ENCODE measurements at places on chromosomes 2 and 18.

DNA sequence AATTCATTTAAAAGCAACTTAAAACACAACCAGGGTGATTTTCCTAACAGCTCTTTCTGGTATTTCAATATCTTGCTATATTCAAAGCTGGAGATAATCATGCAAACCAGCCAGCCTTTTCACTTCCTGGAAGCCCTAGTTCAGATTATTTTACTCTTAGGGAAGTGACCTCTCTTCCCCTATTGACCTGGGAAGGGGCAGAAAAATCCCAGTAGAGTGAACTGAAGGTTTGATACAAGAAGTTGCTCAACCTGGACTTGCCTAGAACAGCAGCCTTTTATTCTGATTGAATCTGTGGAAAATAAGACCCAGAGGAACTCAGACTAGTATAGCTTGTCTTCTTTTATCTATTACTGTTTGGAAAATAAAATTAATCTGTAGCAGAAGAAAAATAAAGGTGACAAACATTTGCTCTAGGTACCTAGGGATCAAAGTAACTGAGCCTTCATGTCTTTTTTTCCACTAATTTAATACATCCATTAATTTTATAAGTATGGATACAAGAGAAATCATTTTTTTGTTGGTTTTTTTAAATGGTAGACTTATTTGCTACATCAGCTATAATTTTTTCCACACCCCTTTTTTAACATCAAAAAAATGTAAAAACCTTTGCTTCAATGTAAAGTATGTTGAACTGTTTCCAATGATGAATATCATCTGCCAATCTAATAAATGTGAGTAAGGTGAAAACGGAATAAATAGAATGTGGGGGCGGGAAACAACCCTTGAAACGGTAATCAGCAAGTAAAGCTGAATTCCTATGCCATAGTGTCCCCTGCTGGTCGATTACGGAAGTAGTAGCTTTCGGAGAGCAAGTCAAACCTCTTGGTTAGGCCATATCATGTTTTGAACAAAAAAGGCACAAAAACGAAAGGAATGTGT is 629.9 kb downstream of the NRXN1 start:
- no peak for DNase-seq

DNA sequence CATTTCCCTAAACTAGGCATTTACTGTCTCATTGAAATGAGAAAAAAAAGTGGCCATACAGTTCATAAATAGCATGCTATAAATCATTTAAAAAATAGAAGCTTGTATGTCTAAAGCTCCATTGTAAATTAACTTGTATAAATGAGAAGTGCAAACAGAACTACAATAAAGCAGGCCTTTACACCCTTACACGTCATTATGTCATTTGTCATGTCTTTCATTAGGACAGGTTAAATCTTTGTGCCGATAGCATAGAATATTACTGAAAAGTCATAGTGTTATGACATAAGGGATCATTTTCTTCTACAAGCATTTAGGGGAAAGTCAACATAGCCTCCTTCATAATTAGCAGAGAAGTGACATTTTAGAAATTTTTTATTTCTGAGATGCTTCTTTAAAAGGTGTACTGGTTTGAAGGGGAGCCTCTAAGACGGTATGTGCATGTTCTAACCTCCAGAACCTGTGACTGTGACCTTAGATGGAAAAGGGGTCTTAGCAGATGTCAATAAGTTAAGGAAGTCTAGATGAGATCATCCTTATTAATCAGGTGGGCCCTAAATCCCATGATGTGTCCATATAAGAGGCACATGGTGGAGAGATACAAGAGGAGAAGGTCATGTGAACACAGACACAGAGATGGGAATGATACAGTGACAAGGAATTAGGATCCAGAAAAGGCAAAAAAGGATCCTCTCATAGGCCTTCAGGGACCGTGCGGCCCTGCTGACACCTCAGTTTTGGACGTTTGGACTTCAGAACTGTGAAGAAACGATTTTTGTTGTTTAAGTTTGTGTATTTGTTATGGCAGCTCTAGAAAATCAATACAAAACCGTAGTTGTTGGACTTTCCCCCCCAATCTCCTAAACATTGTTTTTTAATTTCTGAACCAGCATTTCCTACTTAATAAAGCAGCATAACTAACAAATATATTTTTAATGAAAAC is 863.7 kb downstream of the MBD2 start:
- DNase-seq, result no peak

DNA sequence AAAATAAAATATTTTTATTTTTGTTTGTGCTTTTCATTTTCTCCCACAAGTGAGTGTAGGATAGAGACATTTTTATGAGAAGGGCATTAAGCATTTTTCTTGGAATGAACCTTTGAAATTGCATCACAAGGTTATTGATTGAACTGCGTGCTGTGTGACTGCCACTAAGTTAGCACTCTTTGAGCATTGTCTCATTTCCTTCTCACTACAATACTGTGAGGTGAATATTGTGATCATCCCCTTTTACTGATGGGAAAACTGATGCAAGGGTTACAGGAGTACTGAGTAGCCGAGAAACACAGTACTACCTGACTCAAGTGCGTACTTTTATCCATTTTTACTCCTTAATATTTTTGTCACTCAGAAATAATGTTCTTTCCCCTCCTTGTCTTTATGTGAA is 2.0 kb downstream of the NBEAL1 start:
- DNase-seq, result no peak

- no peak for DNase-seq
Observed at GRCh38 chr2:65350651-65351056, 81.7 kb downstream of the SPRED2 start.

DNA sequence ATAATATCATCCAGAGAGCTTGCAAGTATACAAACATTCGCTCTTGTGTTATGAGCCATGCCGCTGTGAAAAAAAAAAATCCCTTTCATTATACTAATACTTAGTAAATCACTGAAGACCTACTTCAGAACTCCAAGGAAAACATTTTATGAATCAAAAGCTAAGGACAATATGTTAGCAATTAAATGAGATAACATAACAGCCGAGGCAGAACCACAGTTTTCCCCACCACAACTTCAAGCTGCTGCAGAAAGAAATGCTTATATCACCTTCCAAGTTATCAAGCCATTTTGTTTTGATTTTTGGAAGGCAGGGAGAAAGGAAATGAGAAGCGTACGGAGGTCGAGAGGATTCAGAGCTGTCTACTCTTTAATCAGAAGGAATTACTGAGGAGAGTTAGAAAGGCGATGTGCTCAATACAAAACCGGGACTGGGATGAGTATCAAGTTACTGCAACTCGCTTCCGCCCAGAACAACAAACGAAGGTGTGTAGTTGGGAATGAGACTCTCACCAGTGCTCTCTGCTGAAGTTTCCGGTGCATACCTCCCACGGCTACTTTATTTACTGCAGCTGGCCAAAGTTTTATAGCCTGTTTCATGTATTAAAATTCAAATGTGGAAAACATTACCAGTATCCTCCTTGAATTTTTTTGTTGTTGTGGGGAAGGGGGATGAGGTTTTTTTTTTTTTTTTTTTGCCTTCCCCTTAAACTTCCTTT is 292.2 kb upstream of the CCDC68 start:
- no peak for DNase-seq

GRCh38 chr18:75739682-75740081 is 312.2 kb upstream of the SMIM21 start:
- no peak for DNase-seq

- DNase-seq, result no peak
Observed at GRCh38 chr2:118748245-118748885, 99.1 kb downstream of the EN1 start.

DNA sequence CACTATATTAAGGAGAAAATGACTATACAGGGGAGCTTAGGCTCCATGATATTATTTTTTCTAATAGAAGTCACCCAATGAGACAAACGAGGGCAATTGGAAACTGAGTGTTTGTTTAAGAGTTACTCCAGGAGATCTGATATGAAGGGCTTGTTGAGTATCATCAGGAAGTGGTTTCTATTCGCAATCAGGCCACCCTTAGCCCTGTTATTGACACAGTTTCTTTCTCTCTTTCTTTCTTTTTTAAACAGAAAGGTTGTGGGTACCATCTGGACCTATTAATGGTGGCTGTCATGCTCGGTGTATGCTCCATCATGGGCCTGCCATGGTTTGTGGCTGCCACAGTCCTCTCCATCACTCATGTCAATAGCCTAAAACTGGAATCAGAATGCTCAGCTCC is 117.3 kb downstream of the DPP4 start:
- no peak for DNase-seq

GRCh38 chr2:184765112-184765895 is 167.0 kb downstream of the ZNF804A start:
- no peak for DNase-seq
